M059J (cell line): ENCODE measurements at places on chromosomes 11 and 22.

GRCh38 chr22:20738394-20739089 is 35.4 kb upstream of the SERPIND1 start:
- no peak for DNase-seq

DNA sequence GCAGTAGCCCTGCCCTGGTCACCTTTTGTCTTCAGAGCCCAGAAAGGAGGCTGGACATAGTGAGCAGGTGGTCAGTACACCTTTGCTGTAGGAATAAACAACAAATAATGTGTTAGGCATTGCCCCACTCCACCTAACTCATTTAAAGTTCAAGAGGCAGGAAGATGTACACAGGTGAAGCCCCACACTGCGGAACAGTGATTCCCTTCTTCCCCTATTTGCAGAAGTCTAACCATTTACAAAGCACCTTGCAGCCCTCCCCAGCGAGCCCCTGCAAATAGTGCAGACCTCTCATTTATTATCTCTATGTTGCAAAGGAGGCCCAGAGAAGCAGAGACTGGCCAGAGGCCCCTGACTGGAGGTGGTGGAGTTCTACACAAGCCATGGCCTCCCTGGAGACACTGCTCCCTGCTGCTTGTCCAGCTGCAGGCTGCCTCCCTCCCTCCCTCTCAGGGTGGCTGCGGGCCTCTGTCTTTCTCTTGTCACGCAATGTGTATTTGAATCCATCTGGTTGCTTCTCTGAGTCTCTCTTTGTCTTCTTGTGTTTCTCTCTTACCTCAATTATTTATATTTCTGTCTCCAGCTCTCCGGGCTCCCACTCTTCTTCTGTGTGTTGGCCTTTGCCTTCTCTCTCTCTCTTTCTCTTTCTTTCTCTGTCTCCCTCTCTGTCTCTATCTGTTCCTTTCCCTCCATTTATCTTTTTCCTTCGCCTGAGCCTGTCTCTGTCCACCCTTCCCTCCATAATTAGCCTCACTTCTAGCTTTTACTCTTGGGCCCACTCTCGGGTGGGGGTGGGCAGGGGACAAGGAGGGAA is 59.1 kb upstream of the PRDM11 start:
- peak; percentile 26 for DNase-seq

GRCh38 chr11:22753416-22753815 is 76.2 kb downstream of the SVIP start:
- DNase-seq = no peak

DNA sequence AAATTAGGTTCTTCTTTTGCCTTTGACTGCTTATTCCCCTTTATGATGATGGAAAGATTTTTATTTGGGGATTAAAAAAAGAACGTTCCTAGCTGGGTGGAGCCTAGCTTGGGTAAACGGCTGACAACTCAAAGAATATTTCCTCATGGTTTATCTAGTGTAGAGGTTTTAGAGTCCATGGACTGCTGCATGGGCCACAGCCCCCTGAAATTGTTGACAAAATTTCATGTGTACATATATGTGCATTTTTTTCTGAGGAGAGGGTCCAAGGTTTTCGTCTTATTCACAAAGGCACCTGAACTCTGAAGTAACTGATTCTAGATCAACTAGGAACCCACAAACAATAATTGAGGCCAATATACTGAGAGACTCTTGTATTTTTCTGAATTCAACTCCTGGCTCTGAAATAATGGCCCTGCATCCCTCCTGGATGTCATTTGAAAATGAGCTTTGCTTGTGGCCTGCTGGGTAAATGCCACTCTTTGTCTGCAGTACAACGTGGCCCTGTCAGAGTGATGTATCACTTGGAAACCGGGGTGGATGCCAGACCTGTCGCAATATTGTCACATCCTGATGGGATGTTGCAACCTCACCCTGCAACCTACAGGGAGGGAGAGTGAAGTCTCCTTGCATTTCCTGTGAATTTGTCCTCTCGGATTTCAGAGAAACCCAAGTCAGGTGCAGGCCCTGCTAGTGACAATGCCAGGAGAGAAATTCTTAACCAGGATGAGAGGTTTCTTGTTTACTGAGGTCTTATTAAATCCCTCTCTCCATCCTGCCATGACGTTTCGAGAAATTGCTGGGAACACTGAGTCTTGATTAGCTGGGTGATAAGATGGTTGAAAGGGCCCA is 33.8 kb downstream of the EHF start:
- DNase-seq = peak; percentile 95

DNA sequence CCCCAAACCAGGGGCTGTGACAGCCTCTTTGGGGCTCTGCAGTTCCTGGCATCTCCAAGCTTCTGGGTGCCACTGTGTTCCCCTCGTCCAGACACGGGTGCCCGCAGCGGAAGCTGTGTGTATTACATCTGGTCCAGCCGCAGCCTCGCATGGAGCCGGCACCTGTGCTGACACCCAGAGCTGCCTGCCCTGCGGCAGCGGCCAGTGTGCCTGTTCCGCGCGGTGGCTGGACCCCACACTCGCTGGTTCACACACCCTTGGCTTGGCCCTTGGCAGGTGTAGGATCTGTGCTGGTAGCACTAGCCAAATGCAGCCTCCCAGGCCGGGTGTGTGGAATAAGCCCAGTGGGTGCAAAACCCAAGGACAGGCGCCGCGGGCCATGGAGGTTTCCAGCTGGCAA is 24.5 kb upstream of the RNASEH2C start:
- no peak for DNase-seq

GRCh38 chr22:42881982-42882656 is 25.0 kb upstream of the ARFGAP3 start:
- DNase-seq = no peak

DNA sequence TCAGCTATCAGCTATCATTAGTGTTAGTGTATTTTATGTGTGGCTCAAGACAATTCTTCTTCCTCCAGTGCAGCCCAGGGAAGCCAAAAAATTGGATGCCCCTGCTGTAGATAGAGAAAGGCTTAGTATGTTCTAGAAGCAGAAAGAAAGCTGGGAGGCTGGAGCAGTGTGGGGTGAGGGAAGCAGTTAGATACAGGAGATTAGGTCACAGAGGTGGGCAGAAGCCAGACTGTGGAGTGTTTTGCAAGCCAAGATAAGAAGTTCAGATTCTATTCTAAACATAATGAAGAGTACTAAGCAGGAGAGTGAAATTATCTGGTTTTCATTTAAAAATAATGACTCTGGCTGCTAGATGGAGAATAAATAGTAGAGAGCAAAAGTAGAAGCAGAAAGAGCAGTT is 381.7 kb downstream of the DCDC1 start:
- no peak for DNase-seq

GRCh38 chr11:44759743-44760476 is 33.1 kb downstream of the TSPAN18 start:
- no peak for DNase-seq
